ENCODE measurements at places on chromosomes 5 and 9.

DNA sequence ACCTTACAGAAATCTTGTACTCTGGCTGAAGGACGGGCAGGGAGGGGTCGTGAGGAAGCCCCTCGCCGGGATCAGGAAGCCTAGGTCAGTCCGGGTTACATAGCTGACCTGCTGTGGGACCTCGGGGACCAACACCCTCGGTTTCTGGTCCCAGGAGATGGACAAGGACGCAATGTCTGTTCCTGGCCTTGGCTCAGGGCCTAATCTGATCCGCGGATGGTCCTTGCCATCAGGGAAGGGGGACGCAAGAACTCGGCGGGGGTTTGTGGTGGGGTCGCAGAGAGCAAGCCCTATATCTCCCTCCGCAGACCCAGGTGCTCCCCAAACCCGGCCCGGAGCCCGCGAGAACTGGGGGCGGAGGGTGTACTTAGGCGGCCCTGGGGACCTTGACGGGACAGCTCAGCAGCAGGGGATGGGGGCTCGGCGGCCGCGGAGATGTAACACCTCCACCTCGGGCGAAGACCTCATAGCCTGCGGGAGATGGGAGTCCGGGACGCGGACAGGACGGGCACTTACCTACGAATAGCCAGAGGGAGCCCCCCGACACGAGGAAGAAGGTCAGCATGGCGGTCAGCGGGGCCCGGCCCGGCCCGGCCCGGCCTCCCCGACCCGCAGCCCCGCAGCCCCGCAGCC, 353 bp downstream of the ACSL6 start:
- DNase-seq, result no peak

DNA sequence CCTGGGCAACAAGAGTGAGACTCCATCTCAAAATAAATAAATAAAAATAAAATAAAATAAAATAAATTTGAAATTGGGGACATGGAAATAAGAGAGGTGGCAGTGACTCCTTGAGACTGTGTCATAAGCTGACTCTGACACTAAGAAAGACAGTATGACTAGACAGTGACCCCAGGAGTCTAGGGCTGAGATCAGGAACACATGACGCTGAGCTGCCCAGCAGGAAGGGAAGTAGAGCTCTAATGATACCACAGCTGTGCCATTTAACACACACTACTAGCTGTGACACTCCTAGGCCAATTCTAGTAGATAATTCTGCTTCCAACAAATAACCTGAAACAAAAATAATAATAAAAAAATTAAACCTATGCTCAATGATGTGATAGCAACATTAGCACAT, 293.0 kb downstream of the SEC61B start:
- DNase-seq, result no peak

- no peak for DNase-seq
Measured at GRCh38 chr5:173012882-173013281, 29.3 kb downstream of the ATP6V0E1 start.

- no peak for DNase-seq
Measured at GRCh38 chr5:81604193-81604592, 146.7 kb downstream of the SSBP2 start.

DNA sequence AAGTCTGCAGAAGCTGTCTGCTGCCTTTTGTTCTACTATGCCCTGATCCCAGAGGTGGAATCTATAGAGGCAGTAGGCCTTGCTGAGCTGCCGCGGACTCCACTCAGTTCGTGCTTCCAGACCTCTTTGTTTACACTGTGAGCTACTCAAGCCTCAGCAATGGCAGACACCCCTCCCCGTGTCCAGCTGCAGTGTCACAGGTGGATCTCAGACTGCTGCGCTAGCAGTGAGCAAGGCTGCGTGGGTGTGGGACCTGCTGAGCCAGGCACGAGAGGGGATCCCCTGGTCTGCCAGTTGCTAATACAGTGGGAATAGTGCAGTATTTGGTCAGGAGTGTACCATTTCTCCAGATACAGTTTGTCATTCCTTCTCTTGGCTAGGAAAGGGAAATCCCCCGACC, 99.6 kb downstream of the SLCO4C1 start:
- DNase-seq, result no peak

DNA sequence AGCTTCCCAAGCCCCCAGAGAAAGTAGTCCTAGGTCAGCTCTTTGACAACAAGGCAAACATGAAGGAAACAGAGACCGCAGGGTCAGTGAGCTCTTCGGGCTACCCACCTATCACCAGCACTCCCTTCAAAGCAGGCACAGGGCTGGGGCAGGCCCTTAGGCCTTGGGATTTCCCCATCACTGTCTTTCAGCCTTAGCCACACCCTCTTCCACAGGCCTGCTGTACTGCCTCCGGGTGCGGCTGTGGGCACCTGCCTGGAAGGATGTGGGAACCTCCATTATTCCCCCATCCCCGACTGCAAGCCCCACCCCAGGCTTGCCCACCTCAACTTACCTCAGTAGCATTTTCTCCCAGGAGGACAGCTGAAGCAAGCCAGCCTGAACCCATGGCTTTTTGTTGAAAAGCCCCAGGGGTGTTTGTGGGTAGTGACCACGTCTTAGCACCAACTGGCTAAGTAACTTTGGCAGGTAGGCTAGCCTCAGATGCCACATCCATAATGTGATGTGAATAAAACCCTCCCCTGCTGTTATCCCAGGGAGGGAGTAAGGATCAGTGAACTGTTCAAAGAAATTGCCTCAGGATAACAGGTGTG, 100.2 kb downstream of the PIK3R1 start:
- no peak for DNase-seq

GRCh38 chr9:137511758-137512463, 38.3 kb downstream of the PNPLA7 start:
- DNase-seq, result no peak

DNA sequence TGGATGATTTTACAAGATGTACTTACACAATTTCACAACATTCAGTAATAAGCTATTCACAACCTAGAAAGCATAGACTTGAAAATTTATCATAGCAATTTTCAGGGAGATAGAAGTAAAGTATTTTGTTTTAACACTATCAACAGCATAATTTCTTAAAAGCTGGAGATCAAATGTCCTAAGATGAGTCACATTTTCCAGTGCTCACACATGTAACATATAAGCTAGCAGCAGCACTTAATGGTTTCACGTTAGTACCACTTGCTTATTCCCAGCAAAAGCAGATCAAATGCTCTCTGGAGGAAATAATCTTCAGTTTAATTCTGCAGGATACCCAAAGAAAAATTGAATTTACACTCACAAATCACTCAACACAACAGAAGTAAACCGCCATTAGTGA, 6.5 kb downstream of the OR13C8 start:
- no peak for DNase-seq

- no peak for DNase-seq
Measured at GRCh38 chr5:169146158-169146557, 154.8 kb downstream of the SLIT3 start.

DNA sequence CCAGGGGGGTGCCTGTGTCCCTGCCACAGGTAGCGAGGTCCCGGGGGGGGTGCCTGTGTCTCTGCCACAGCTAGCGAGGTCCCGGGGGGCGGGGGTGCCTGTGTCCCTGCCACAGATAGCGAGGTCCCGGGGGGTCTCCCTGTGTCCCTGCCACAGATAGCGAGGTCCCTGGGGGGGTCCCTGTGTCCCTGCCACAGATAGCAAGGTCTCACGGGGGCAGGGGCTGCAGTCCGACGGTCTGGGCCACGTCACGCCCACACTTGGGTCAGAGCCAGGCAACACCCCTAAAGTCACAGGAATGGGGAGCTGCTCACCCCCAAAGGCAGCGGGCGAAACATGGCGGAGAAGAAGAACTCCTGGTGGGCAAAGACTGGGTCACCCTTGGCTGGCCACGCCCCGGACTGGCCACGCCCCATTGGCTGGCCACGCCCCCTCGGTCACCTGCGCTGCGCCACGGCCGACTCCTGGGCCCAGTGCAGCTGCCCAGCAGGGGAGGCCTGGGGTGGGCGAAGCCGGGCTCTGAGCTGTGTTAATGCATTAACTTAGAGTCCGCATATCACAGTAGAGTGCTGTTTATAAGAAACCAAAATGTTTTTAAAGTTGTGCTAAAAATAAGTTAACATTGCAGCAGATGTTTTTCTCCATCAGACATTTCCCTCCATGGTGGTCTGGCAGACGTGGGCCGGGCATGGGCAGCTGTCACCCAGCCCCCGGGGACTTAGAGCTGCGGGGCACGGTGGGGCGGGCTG, 7.0 kb downstream of the NOXA1 start:
- no peak for DNase-seq

DNA sequence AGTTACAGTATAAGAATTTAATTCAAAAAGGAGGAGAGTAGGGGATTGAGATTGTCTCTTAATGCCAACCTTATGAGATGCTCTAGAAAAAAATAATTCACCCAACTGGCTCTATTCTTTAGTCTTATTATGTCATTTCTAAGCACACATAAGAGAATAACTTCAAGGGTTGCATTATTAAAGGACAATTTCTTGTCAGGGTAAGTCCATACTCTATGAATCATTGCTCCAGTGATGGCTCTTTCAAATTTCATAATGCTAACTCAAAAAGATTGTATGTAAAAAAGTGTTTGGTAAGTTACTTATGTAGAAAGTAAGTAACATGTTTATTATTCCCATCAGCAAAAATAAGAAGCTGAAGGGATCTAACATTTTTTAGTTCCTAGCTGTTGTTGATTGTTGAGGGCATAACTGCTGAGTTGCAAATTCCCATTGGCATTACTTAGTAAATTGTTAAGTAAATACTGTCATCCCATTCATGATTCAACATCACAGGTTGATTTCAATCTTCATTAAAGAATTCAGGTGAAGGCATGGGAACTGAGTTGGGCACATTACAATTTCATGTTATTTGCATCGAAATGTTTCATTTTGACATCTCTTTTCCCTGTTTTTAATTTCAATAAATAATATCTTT, 28.6 kb downstream of the ALDH1A1 start:
- DNase-seq, result no peak

DNA sequence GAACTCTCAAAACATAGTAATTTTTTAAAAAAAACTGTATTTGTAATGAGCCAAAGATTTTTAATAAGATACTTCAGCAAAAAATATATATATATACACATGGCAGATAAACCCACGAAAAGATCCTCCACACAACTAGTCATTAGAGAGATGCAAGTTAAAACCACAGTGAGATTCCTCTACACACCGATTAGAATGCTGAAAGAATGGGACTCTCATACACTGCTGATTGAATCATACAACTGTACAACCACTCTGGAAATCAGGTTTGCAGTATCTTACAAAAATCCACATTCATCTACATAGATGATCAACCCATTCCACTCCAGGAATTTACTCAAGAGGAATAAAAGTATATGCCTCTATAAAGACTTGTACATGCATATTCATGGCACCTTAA, 43.7 kb downstream of the RASEF start:
- no peak for DNase-seq

GRCh38 chr9:85534340-85534739, 207.4 kb downstream of the AGTPBP1 start:
- no peak for DNase-seq

DNA sequence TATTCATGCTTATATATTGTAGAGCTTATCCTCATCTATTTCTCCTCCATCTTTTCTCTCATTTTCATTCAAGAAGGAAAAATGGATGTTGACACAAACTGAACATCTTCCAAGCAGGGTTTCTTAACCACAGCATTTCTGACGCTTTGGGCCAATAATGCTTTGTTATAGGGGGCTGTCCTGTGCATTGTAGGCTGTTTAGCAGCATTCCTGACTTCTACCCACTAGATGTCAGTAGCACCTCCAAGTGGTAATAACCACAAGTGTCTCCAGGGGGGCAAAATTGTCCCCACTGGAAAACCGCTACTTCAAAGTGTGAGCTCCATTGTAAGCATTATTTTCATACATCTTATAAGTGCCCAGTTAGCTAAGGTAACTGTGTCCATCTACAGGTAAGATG, 2.6 kb upstream of the TXNDC8 start:
- no peak for DNase-seq

- no peak for DNase-seq
Measured at GRCh38 chr9:130366888-130367550, 77.7 kb upstream of the ASS1 start.

DNA sequence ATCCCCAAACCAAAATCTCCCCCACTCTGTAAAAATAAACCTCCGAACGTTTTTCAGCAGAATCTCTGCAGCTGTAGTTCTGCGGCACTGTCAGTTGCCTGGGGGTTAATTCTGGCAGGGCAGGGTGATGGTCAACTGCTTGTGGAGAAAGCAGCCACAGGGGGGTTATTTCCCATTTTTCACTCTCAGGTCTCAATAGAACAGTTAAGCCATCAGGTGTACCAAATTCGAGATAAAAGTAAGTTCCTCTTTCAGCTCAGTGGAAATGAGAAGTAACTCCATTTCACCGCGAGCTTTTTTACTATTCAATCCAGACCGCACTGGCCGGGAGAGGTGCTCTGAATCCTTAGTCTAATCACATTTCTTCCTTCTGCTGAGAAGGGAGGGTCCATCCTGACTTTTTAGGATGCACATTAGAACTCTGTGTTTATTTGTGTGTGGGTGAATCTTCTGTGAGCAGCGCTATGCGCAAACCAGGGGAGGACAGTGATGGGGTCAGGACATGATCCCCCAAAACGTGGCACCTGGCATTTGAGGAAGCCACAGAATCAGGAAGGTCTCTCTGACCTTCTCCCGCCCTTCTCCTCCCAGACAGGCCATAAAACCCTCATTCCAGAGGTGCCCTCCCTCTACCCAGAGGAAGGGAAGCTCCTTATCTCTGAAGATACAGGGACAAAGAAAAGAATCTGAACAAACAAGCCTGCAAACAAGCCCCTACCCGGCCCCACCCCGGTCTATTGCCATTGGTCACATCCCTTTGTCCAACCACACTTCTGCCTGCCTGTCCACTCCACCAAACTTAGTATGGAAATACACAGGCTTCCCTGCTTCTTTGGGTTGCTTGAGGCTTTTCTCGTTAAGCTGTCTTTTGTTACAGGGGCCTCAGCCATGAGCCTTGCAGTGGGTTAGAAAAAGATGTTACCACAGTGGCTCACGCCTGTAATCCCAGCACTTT, 229.0 kb downstream of the ROR2 start:
- DNase-seq, result no peak

- DNase-seq, result no peak
Measured at GRCh38 chr5:30808996-30809395, 384.5 kb upstream of the CDH6 start.

DNA sequence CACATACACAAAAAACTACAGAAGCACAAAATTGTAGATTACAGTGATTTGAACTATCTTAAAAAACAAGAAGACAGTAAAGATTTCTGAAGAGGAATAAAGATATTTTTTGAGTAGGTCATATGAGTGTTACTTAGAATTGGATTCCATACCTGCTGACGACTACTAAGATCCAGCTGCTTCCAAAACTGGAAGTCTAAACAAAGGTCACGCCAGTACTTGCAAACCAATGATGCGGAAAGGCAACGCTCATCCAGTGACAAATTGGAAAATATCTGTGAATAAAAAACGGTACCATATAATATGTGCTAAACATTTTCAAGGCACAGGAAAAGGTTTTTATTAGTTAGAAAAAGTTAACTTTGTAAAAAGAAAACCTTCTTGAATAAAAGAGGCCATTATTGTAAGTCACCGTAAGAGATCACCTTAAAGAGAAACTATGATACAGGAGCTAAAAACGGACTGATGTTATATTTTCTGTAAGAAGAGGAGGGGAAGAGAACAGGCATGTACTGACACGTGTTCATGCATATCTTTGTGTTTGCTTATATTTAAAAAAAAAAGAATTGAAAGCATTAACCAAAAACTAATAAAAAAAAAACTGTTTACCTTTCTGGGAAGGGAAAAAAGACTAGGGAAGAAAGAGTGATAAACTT, 14.1 kb downstream of the FBXL17 start:
- no peak for DNase-seq

Measured in stimulated activated CD8-positive, alpha-beta memory T cell treated with anti-CD3 and anti-CD28 coated beads, Interleukin-4, amount 100 ng/mL, for 1 hour (primary cell).